RKO (cell line): ENCODE measurements at places on chromosomes 12 and 14.

GRCh38 chr12:88836156-88836555 is 255.9 kb upstream of the KITLG start:
- DNase-seq = no peak

GRCh38 chr14:92259613-92260357 is 63.2 kb upstream of the SLC24A4 start:
- no peak for DNase-seq

DNA sequence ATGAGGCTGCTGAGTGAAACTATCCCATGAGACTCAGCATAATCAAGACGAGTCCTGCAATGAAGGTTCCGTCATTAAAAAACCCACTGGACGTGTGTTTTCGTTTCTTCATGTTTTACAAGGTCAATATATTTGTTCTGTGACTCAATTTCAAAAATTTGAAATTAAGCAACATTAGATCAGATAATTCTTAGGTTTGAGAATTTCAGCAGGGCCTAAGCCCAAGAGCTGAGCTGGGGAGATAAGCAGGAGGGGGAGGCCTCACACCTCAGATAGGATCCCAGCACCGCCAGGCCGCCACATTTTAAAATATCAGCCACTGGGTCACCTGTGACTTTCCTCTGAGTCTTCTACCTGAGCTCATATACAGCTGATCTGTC is 13.3 kb downstream of the STX2 start:
- DNase-seq = no peak

DNA sequence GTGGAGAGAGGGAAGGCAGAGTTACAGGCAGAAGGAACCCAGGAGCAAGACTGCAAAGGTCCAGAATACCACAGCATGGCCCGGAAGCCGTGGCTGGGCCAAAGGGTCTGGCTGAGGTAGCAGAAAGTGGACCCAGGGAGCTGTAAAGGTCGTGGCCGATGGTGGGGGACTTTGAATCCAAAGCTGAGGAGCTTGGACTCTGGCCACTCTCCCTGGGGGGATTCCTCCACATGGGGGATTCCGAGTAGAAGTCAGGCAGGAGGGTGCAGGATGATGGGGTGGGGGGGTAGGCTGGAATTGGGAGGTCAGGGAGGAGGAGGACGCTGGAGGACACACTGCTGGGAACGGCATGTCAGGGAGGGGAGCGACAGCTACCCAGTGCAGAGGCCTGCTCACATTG is 125.2 kb downstream of the GCH1 start:
- DNase-seq = no peak

DNA sequence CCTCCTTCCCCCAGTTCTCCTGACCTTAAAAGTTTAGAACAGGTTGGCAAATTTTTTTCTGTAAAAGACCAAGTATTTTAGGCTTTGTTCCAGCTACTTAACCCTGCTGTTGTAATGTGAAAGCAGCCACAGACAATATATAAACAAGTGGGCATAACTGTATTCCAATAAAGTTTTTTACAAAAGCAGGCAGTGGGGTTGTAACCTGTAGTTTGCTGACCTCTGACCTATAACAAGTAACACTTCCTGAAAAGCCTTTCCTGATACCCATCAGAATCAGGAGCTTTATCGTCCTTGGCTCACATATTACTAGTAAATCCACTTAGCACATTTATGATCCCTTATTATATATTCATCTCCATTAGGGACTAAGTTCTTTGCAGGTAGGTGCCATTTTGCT is 13.1 kb upstream of the SMARCC2 start:
- no peak for DNase-seq
